Psoas muscle (tissue), 8 donors: ENCODE measurements at places on chromosomes 2 and 18. TPM values are rescaled to one million over a fixed set of nuclear protein-coding genes. Genes with fewer than 3 reads are reported as not detected.

The SAG gene
- polyA plus RNA-seq = not detected

DNA sequence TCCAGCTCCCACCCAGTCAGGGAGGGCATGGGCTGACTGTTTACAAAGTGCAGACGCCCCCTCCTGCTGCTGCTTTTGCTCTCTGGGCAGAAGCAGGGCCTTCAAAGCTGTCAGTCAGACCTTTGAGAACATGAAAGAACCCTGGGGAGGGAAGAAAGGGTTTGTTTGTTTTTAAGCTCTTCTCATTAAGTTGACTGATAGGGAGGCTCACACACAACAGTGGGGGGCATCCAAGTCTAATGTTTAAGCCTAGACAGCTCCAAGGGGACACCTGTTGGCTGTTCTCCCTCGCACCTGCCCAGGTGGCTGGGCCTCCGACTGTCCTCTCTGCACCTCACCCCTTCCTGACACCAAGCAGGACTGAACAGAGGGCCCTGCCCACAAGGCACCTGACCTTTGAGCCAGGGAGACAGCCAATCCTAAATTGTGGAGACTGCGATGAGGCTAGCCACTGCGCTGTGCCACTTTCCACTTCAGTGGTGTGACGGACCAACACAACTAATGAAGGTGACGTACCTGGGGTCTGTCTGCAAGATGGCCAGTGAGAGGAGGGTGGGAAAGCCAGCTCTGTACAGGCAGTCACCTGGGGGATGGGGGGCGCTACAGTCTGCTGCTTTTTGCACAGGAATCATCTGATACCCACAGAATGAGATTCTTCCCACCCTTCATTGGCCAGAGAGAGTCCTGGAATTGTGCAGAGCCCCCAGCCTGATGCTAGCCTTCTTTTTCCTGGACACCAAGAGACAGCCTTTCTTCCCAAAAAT, 16.3 kb downstream of the ST6GAL2 start:
- DNase-seq = no peak

The RIT2 gene
- polyA plus RNA-seq = not detected

DNA sequence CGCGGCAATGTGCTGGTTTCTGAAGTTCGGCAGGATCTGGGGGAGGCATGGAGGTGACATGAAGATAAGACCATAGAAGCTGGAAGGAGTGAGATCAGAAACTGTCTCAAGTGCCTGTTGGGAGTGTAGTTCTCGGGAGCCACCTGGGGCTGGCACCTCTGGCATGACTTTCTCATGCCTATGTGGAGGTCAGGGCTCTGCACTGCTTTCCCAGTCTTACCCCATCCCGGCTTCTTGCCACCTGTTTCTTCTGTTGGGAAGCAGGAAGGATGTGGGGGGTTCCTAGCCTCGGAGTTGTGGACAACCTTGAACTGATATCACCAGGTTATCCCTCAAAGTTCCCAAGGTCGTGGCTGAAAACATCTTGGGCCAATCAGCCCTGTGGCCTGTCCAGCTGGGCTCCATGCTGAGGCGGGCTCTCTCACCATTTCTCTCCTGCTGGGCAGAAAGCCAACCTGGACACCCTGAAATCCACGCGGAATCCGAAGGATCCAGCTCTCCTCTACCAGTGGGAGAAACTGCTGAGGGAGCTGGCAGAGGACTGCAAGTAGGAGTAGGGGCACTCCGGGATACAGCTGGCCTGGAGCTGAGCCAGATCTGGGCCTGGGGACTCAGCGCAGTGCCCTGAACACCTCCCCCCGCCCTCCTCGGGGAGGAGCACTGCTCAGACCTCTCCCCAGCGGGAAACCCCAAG, 42.5 kb downstream of the FER1L5 start:
- DNase-seq = no peak

The RBM43 gene
- polyA plus RNA-seq = 0.64 TPM

The OSBPL6 gene
- polyA plus RNA-seq = 36.4 TPM

The CD8B2 gene
- not detected for polyA plus RNA-seq

DNA sequence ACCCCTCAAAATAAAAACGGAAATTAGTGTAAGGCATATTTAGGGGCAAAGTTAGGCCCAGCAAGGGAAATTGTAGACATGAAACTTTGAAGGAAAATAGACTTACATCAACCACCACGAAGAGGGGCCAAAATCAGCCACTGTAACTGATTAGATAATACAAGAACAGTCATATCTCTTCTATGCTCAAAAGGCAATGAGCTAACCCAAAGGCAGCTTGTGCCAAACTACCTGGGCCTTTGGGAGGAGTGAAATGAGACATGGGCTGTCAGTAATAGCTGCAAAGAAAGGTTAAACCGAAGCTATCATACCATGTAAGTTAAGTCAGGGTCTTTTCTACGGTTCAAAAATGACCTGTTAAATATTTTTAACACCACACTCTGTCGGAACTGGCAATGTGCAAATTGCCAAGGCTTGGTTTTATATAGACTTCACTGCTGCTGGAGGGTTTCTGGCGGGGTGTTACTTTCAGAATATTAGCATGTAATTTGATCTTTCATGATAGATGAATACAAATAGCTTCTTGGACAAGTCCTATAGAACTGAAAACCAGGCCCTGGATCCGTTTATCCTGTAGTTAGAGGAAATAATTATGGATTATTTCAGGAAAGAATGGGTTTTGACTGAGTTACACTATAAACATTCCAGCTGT, 69.6 kb downstream of the ACVR1 start:
- no peak for DNase-seq

GRCh38 chr18:63137999-63138435, 181.6 kb downstream of the BCL2 start:
- no peak for DNase-seq

GRCh38 chr2:143383016-143383415, 253.8 kb downstream of the ARHGAP15 start:
- DNase-seq = no peak

The LYG1 gene
- polyA plus RNA-seq = 2.5 TPM

The CCL20 gene
- not detected for polyA plus RNA-seq

DNA sequence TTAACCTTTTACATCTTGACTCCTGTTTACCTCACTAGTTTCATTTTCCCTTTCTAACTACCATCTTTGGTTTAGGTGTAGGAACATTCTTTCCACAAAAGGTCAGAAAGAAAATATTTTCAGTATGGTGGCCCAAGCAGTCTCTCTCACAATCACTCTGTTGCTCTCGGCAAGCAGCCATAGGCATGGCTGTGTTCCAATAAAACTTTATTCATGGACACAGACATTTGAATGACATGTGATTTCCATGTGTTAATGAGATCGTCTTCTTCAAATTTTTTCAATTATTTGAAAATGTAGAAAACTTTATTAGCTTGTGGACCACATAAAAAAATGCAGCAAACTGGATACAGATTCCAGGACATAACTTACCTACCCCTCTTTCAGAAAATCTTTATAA, 109.7 kb upstream of the CNTNAP5 start:
- no peak for DNase-seq

- no peak for DNase-seq
Observed at GRCh38 chr18:9536354-9537152, 61.2 kb downstream of the RALBP1 start.

The UGT1A8 gene
- polyA plus RNA-seq = not detected

DNA sequence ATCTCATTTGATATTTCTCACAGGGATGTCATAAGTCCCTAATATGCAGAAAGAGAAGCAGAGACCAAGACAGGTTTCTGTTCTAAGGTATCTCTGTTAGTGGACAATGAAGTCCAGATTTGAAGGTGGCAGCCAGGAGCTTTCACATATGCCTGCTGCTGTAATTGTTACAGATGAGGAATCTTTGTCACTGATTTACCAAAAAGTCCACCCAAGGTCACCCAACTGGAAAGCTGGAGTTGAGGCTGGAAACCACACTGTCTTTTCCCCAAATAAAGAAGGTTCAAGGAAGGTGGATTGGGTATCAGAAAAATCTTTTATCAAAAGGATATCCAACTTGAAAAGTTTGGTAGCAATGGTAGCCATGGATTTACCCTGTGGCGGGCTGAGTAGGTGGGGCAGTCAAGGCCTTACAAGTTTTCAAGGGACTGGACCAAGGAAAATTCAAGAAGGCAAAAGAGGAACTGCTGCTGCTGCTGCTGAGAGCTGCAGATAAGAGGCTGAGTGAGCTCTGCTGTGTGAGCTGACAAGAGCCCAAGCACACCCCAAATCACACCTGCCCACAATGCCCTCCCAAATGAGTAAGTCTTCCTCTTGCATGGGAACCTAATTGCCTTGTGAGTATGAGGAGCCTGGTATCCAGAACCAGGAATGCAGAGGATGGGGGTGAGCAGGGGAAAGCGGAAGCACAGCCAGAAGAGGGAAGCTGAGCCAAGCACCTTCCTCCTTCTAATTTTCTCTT, 241.2 kb downstream of the ANAPC1 start:
- no peak for DNase-seq

- DNase-seq = no peak
Observed at GRCh38 chr2:212770240-212770639, 231.6 kb upstream of the ERBB4 start.
